Tibial artery (tissue), 4 donors: ENCODE measurements at places on chromosomes 2 and 18.

DNA sequence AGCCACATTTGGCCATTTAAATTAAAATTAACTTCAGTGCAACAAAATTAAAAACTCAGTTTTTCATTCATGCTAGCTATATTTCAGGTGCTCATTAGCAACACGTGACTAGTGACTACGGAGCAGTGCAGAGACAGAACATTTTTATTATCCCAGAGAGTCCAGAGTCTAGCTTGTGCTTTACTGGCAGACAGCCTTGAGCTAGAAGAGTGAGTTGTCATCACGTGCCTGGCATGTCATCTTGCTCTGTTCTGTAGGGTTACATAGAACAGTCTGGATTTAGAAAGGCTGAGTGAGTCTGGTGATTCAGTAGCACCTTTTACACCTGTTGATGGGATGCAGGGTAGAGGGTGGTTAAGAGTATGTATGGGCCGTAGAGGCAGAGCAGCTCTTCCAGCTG lies 136.9 kb upstream of the IL1R2 start:
- no peak for DNase-seq

- DNase-seq, result no peak
Observed at GRCh38 chr2:95382686-95383634, 19.5 kb upstream of the FAHD2A start.

- DNase-seq, result peak; percentile 90
Observed at GRCh38 chr2:70029814-70030409, 57.4 kb upstream of the PCBP1 start.

DNA sequence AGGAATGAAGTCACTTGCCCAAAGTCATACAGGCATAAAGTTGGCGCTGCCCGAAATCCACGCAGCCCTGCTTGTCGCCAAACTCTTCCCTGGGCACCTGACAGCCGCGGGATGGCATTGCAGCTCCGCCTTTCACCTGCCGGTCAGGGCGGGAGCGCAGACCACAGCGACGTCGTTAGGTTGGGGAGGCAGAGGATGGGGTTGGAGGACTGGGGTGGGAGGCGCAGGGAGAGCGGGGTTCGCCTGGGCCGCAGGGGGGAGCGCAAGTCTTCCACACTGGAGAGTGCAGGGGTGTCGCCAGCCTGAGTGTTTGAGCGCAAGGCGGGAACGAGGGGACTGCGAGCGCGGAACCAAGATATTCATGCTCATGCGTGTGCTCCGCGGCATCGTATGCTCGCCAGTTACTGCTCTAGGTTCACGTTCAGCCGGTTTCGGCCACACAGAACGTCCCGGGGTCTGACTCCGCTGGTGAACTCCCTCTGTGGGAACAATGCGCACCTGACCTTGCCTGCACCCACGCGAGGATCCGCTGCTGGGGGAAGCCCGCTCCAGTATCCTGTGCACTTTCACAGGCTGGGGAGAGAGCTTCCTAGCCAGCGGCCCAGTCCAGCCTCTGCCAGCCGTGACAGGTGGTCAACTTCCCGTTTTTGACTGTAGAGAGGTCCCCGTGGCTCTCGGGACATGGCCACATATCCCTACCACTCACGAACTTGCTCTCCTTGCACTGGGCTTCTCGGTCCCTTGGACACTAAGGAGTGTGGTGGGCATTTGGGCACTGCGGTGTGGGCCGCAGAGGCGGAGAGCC lies 767 bp upstream of the NPPC start:
- DNase-seq, result peak; percentile 18

GRCh38 chr2:24579053-24579803 lies 88.2 kb downstream of the NCOA1 start:
- no peak for DNase-seq

GRCh38 chr18:10950080-10950875 lies 199.1 kb downstream of the PIEZO2 start:
- no peak for DNase-seq

DNA sequence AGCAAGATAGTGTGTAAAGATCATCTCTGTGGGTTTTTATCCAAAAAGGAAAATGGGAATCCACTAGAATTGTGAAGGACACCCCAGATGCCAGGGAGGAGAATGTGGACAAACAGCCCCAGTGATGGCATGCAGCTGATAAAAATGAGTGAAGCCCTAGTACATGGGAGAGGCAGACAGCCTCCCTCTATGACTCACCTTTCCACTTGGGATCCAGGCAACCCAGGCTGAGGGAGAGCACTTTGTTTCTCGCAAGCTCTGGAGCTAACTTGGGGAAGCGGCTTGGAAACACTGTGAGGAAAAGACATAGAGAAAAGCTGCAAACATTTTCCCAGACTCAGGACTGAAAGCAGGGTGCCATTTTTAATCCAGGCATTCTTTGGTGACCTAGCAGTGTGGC lies 5.3 kb upstream of the FLACC1 start:
- DNase-seq, result no peak
